Right lobe of liver (tissue), 6 donors: ENCODE measurements at places on chromosomes 3 and 15. TPM values are rescaled to one million over a fixed set of nuclear protein-coding genes. Genes with fewer than 3 reads are reported as not detected.

GRCh38 chr15:47812470-47812999, 95.2 kb downstream of the SEMA6D start:
- H3K4me3 ChIP-seq = no peak overlapping the region
- DNase-seq = no peak
- H3K27me3 ChIP-seq = no peaks in the 10 kb centered on the region
- no peak overlapping the region for H3K27ac ChIP-seq
- H3K4me1 ChIP-seq = no peaks in the 10 kb centered on the region

TRANK1 gene
- 16.1 TPM for total RNA-seq

PROK2 gene
- 0.42 TPM for total RNA-seq

U2SURP gene
- total RNA-seq = 26.5 TPM

- no peaks in the 10 kb centered on the region for H3K4me1 ChIP-seq
- no peak for DNase-seq
- H3K36me3 ChIP-seq = no peaks in the 10 kb centered on the region
- no peaks in the 10 kb centered on the region for H3K27me3 ChIP-seq
- H3K27ac ChIP-seq = no peak overlapping the region
Measured at GRCh38 chr15:78749831-78750230, 61.4 kb downstream of the ADAMTS7 start.

CCR3 gene
- total RNA-seq = not detected

DNA sequence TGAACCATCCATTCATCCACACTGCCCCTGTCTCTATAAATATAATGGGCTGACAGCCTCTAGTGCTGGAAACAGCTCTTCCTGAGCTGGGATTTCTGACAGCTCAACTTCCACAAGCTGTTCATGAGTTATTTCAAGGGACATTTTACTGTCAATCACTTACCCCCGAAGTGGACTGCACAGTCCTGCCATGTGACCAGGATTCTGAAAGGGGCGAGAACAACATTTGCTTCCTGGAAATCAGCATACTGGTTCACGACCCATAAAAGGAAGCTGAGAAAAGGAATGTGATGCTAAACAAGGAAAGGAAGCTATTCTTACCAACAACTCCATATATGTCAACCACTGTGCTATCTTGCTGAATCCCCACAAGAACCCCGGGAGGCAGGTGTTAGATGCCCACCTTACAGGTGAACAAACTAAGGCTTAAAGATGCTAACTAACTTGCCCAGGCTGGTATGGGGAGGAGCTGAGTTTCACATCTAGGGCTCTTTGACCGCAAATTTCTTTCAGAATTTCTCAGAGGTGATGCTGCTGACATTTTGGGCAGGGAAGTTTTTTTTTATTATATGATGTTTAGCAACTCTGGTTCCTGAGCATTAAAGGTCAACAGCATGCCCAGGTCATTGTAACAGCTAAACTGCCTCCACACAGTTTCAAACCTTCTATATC, 16.5 kb upstream of the REC114 start:
- no peaks in the 10 kb centered on the region for H3K4me1 ChIP-seq
- no peaks in the 10 kb centered on the region for H3K36me3 ChIP-seq
- H3K27ac ChIP-seq = no peak overlapping the region
- no peaks in the 10 kb centered on the region for H3K27me3 ChIP-seq
- H3K4me3 ChIP-seq = no peak overlapping the region
- no peak for DNase-seq

GRCh38 chr3:182711261-182711683, 82.0 kb upstream of the ATP11B start:
- H3K36me3 ChIP-seq = no peaks in the 10 kb centered on the region
- H3K4me3 ChIP-seq = no peak overlapping the region
- H3K27ac ChIP-seq = peak overlapping the region; percentile 52

DNA sequence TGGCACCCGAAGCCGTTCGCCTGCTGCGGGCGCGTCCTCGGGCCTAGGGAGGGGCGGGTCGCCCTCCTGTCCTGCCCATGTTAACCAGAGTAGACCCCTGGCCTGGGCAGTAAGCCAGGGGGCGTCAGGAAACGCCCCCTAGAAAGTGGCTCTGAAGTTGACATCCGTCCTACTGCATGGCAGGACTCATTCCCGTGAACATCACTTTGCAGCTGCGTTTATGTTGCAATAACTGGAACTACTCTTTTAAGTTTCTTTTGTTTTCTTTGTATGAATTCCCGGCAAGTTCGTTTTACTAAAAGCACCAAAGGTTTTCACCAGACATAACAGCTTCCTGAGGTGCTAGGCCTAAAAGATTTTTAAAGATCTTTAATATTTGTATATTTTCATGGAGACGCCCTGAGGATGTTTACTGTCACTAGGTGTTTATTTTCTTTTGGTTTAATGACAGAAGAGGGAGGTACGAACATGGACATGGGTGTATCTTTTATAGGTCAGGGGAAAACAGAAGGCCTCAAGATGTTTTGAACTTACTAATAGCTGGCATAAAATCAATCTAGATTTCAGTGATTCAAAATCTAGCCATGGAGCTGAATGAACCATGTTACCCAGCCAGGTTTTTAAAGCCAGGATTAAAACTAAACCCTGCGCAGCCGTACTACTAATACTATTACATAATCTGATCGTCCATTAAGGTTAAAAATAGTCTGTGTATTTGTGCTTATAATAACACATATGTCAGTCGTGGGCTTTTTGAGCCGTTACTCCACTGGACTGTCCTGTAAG, 1.0 kb downstream of the C15orf61 start:
- no peaks in the 10 kb centered on the region for H3K27me3 ChIP-seq
- H3K36me3 ChIP-seq = no peaks in the 10 kb centered on the region
- no peak for DNase-seq
- H3K4me1 ChIP-seq = peaks cover 5% of the 10 kb centered on the region

DNA sequence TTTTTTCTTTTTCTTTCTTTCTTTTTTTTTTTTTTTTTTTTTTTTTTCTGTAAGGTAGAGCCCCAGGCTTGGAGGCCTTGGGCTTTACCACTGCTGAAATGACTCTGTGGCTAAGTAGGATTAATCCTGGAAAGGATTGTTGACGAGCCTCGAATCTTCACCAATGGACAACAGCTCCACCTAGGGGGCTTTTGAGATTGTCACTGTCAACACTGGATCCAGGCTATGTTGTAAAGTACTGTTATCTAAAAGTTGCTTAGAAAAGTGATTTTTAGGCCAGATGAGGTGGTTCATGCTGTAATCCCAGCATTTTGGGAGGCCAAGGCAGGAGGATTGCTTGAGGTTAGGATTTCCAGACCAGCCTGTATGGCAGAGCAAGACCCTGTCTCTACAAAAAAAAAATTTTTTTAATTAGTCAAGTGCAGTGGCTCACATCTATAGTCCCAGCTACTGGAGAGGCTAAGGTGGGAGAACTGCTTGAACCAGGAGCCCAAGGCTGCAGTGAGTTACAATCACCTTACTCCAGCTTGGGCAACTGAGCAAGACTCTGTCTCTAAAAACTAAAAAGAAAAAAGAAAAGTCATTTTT, 41.6 kb downstream of the KLHL18 start:
- peaks cover 3% of the 10 kb centered on the region for H3K36me3 ChIP-seq
- no peak overlapping the region for H3K4me3 ChIP-seq
- H3K27ac ChIP-seq = no peak overlapping the region
- no peaks in the 10 kb centered on the region for H3K4me1 ChIP-seq
- peak; percentile 65 for DNase-seq

CLSTN2 gene
- 2.4 TPM for total RNA-seq

DNA sequence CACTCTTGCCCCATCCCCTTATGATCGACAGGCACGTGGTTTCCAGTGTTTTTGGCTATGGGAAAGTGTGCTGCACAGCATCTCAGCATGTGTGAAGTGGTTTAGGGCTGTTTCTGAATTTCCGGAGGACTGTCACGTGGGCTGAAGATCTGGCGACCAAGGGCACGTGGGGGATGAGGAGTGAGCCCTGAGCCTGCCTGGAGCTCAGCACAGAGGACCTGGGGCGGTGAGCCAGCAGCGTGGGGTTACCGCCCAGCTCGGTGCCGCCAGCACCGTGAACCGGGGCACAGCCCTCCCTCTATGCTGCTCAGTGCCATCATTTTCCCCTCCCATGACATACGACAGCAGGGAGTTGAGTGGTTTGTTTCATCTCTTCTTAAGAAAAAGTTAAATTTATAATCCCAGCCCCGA, 150.2 kb downstream of the DNAJB8 start:
- no peaks in the 10 kb centered on the region for H3K27me3 ChIP-seq
- no peak overlapping the region for H3K4me3 ChIP-seq
- H3K36me3 ChIP-seq = no peaks in the 10 kb centered on the region
- H3K27ac ChIP-seq = no peak overlapping the region
- no peak for DNase-seq
- H3K4me1 ChIP-seq = peaks cover 4% of the 10 kb centered on the region

- H3K4me3 ChIP-seq = no peak overlapping the region
- H3K36me3 ChIP-seq = no peaks in the 10 kb centered on the region
- H3K27ac ChIP-seq = no peak overlapping the region
- H3K4me1 ChIP-seq = no peaks in the 10 kb centered on the region
Measured at GRCh38 chr3:184986366-184986889, 166.4 kb downstream of the C3orf70 start.

CMTM8 gene
- 16.4 TPM for total RNA-seq

MUC20 gene
- total RNA-seq = 16.3 TPM

EOMES gene
- total RNA-seq = 0.56 TPM

DNA sequence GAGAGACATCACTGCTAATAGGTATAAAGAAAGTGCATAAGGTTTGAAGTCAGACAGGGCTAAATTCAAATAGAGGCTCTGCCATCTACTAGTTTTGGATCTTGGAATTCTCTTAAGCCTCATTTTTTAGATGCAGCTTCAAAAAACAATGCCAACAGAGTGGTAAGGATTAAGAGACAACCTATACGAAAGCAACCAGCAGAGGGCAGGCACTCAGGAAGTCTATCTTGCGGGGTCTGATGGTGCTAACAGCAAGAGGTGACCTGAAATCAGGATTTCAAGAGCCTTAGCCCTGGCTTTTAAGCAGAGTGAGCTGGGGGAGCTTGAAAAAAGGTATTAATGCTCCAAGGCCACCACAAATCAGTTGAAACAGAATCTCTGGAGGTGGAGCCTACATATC, 40.7 kb downstream of the LDHAL6B start:
- no peaks in the 10 kb centered on the region for H3K27me3 ChIP-seq
- H3K4me3 ChIP-seq = no peak overlapping the region
- no peaks in the 10 kb centered on the region for H3K36me3 ChIP-seq
- no peaks in the 10 kb centered on the region for H3K4me1 ChIP-seq
- DNase-seq = no peak

SLCO2A1 gene
- 4.4 TPM for total RNA-seq

- peak overlapping the region; percentile 50 for H3K4me3 ChIP-seq
- H3K27me3 ChIP-seq = no peaks in the 10 kb centered on the region
- H3K36me3 ChIP-seq = no peaks in the 10 kb centered on the region
- peak overlapping the region; percentile 93 for H3K27ac ChIP-seq
- DNase-seq = no peak
Measured at GRCh38 chr15:45199136-45199810, 11.5 kb upstream of the SHF start.

DNA sequence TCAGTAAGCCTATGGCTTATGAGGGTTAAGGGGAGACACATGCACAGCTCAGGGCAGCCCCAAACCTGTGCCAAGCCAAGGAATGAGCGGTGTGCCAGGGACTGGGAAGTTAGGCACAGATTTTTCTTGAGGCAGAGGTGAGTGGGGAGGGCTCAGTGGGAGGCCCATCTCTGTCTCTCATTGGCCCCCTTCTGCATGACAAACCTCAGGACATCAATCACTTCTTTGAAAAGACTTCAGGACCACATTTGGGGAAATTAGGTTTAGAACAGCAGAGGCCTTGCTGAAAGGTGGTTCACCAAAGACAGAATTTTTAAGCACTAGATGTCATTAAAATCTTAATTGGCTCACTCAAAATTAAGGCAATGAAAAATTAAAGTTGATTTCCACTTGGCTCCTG, 57.2 kb downstream of the RAB11A start:
- no peaks in the 10 kb centered on the region for H3K4me1 ChIP-seq
- H3K27ac ChIP-seq = no peak overlapping the region
- H3K4me3 ChIP-seq = no peak overlapping the region
- H3K27me3 ChIP-seq = no peaks in the 10 kb centered on the region
- DNase-seq = no peak

C3orf38 gene
- total RNA-seq = 9.4 TPM

DNA sequence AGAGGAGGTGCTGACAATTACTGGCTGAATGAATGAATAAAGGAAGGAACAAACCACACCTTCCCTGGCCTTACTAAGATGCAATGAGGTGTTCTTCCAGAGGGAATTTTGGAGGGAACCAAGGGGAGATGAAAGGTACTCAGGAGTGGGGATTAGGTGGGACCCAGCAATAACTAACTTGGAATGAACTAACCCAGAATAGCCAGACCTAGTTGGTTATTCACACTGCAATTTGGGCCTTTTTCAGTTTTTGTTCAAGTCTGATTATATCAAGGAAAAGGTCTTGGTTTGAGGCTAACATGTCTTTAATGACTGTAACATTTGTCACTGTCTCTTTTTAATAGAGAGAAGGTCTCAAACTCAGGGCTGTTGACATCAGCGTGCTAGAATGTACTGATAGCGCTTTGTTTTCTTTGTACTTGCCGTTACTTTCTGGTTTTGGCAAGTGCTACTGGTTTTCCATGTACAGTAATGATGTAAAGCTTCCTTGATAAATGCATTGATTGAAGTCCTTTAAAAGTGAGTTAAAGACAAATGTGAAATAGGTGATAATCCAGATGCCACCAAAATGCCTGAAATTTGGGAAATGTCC, 3.2 kb upstream of the PLXND1 start:
- no peak overlapping the region for H3K4me3 ChIP-seq
- H3K36me3 ChIP-seq = no peaks in the 10 kb centered on the region
- no peak overlapping the region for H3K27ac ChIP-seq
- no peaks in the 10 kb centered on the region for H3K27me3 ChIP-seq
- H3K4me1 ChIP-seq = no peaks in the 10 kb centered on the region
- DNase-seq = no peak

DNA sequence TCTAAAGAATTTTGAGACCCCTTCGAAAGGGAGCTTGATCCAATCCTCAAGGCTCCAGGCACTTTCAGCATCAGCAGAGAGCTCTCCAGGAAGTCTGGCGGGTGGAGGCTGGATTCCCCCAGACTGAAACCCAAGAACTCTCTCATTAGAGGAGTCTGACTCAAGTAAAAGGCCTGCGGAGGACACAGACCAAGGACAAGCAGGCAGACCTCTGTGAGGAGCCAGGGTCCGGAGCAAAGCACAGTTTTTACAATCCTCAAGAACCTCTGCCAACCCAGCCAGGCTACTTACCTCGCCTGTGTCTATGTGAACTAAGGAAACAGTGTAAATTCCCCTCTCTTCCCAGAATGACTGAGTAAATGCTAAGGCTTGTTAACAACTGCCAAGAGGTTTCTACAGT, 86.2 kb downstream of the FBN1 start:
- H3K36me3 ChIP-seq = no peaks in the 10 kb centered on the region
- no peak for DNase-seq
- no peaks in the 10 kb centered on the region for H3K27me3 ChIP-seq
- no peak overlapping the region for H3K27ac ChIP-seq
- H3K4me3 ChIP-seq = no peak overlapping the region
- H3K4me1 ChIP-seq = no peaks in the 10 kb centered on the region

GRCh38 chr3:81094986-81095385, 666.5 kb downstream of the GBE1 start:
- no peaks in the 10 kb centered on the region for H3K27me3 ChIP-seq
- H3K27ac ChIP-seq = no peak overlapping the region
- no peaks in the 10 kb centered on the region for H3K4me1 ChIP-seq
- no peak overlapping the region for H3K4me3 ChIP-seq
- DNase-seq = no peak

NPAP1 gene
- not detected for total RNA-seq

ADAMTS7 gene
- total RNA-seq = 1.2 TPM

RTP4 gene
- total RNA-seq = 1.4 TPM

GABRR3 gene
- total RNA-seq = not detected

GRCh38 chr15:90210593-90210992, 9.5 kb downstream of the SEMA4B start:
- DNase-seq = no peak
- no peak overlapping the region for H3K27ac ChIP-seq
- no peaks in the 10 kb centered on the region for H3K4me1 ChIP-seq
- H3K36me3 ChIP-seq = no peaks in the 10 kb centered on the region
- H3K27me3 ChIP-seq = no peaks in the 10 kb centered on the region
